ENCODE measurements at places on chromosomes 1 and 21.
A peak's percentile ranks its signal among the peaks of the same experiment; 100 is the strongest.

GRCh38 chr1:153535242-153536011 lies at the start of gene S100A6:
Gene S100A6 (minus strand): TSS chr1:153535991. CDS start chr1:153535339, 652 bp downstream.
- DNase-seq: peak; percentile 23

DNA sequence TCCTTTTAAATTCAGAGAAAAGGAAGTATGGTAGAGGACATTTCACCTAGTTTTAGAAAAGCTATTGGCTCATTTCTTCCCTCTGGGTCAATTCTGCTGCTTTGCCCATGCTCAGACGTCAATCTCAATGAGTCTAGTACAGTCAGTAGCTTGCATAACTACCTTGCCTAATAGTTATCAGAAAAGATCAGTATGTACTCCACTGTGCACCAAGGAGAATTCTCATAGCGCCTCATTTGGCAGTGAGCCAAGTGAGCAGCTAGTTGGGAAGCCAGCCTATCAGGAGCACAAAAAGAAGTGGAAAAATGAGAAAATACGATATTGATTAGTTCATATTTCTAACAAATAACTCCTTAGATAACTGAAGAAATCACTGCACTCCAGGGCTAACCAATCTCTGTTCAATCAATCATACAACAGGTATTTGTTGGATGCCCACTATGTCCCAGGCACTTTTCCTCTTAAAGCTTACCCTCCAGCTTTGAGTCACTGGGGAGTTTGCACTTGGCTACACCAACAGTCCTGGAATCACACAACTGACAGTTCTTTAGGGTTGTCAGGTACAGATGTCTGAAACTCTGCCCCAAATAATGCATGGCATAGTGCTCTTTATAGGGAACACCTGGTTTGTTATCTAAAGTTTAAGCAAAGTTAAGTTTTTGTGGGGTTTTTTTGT lies 50.2 kb downstream of the PRDX6 start:
- peak; percentile 86 for DNase-seq

DNA sequence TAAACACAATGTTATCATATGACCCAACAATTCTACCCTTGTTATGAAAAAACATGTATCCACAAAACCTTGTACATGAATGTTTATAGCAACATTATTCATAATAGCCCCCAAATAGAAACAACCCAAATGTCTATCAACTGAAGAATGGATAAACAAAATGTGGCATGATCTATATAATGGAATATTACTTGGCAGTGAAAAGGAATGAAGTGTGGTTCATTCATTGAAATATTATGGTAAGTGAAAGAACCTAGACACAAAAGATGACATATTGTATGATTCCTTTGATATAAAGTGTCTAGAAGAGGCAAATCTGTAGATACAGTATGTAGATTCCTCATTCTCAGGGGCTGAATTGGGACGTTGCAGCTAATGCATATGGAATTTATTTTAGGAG lies 151.2 kb downstream of the KIF26B start:
- no peak for DNase-seq

GRCh38 chr21:16751695-16752474 lies 761.0 kb upstream of the CXADR start:
- no peak for DNase-seq

DNA sequence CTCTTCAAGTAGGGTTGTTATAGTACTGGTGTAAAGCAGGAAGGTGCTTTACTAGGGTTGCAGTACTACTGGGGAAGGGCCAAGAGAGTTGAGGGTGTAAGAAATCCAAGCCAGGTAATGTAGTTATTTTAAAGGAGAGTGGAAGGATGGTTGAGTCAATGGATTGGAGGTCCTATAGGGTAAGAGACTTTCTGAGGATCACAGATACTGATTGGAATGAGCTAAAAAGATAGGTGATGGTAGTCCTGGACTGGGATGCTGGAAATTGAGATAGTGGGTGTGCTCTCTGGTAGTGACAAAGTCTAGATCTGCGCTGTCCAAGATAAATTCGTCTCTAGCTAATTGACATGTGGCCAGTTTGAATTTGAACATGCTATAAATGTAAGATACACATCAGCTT lies 7.0 kb downstream of the TXLNA start:
- no peak for DNase-seq

DNA sequence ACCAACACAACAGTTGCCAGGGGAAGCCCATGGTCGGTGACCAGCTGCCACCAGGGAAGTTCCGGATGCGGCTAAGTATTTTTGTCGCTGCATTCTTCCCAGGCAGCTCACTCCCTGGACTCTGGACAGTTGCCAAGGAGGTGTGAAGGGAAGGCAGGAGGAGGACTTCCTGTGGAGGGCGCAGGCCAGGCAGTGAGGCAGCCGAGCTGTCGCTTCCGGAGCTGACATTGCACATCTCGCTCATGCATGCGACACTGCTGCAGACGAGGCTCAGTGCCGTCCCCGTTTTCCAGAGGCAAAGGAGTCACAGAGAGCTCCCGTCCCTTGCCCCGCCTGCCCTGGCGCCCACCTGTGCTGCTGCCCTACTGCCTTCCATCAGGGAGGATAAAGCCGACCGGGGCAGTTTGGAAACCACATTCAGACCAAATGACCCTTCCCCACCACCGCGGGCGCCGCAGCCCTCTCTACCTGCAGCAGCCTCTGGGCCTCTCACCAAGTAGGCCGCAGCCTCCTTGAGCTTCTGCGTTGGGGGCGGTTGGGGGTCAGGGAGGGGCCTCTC lies 81.4 kb downstream of the NENF start:
- peak; percentile 26 for DNase-seq

GRCh38 chr1:224432672-224433040 lies 1.9 kb downstream of the WDR26 start:
- no peak for DNase-seq

DNA sequence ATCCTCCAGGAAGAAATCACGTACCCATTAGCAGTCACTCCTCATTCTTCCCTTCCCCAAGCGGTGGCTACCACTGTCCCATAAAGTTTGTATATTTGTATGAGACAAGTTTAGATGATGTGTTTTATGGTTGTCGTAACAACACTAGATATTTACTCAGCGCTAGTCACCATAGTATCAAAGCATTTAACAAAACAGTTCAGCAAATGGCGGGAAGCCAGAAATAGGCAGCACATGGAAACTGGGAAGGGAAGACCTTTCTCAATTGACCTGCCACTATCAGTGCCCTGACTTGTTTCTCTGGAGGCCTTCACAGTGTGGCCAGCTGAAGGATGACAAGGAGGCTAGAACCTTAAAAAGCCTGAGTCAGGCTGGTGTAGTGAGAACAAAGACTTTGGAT lies 31.1 kb downstream of the CNST start:
- DNase-seq: peak; percentile 63

DNA sequence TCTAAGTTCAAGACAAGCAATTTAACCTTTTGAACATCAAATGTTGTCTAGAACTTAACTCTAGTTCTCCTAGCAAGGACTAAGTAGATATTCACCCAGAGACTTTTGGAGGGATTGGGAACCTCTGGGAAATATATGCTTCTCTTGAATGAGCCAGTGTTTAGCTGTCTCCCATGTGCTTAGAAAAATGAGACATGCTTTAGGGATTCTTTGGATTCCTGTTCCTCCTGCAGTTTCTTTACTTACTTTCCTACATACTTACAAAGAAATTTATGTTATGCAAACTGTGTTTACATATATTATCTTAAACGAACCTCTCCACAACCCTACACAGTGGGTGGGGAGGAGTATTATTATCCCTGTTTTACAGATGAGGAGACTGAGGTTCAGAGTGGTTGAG lies 39.2 kb downstream of the RNASEL start:
- DNase-seq: peak; percentile 50

DNA sequence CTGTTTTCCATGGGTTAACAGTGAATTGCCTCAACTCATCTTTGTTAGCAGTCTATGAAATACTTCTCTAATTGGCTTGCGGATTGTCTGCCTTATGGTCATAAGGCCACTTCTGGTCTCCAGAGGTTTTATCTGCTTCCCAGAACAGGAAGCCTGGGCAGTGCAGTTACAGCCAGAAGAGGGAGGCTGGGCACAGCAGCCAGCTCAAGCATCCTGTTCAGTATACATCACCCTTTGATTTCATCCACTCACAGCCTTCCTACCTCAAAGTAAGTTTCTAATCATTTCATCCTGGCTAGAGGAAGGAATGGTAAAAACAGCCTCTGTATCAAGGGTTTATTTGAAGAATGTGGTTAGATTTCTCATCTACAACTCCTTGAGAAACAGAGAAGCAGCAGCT lies 311.5 kb upstream of the DEPDC1 start:
- DNase-seq: no peak

GRCh38 chr21:42748620-42749176 lies 95.3 kb downstream of the PDE9A start:
- DNase-seq: no peak

DNA sequence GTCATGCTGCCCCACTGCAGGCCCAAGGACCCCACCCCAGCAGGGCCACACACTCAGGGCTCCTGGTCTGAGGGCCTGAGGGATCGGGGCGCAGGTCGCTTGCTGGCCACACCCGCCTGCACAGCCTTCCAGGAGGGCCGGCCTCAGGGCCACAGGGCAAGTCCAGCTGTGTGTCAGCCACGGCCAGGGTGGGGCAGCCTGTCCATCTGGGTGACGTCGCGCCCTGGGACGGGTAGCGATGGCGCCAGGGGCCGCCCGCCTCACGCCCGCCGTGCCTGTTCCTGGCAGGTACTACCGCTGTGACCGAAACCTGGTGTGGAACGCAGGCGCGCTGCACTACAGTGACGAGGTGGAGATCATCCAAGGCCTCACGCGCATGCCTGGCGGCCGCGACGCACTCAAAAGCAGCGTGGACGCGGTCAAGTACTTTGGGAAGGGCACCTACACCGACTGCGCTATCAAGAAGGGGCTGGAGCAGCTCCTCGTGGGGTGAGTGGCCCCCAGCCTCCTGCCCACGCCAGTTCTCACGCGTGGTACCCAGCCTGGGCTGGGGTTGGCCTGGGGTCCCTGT lies 2.5 kb downstream of the COL6A1 start:
- DNase-seq: peak; percentile 71

Measured in trophoblast cell (in vitro differentiated cells and primary cell).